ENCODE measurements at places on chromosomes 3 and 15.

- no peak for DNase-seq
Observed at GRCh38 chr3:154864947-154865346, 215.2 kb upstream of the MME start.

DNA sequence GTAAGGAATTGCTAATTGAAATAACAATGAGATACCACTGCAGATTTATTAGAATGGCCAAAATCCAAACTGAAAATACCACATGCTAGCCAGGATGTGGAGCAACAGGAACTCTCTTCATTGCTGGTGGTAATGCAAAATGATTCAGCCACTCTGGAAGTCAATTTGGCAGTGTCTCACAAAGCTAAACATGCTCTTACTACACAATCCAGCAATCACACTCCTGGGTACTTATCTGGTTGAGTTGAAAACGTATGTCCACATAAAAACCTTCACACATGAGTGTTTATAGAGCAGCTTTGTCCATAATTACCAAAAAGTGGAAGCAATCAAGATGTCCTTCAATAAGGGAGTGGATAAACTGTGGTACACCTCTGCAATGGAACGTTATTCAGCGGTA is 113.3 kb downstream of the SMAD6 start:
- DNase-seq, result no peak

DNA sequence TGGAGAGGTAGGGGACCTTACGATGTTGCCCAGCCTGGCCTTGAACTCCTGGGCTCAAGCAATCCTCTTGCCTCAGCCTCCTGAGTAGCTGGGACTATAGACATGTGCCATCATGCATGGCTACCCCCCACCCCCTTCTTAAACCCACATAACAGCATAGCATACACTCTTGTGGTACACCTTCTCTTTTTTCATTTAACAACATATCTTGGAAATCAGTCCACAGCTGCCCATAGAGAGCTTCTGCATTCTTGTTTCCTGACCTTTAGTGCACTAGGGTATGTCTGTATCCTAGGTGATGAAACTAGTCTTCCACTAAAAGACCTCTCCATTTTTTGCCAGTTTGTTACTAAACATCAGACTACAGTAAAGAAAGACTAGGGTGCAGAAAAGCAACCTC is 33.0 kb downstream of the SLC28A1 start:
- no peak for DNase-seq

DNA sequence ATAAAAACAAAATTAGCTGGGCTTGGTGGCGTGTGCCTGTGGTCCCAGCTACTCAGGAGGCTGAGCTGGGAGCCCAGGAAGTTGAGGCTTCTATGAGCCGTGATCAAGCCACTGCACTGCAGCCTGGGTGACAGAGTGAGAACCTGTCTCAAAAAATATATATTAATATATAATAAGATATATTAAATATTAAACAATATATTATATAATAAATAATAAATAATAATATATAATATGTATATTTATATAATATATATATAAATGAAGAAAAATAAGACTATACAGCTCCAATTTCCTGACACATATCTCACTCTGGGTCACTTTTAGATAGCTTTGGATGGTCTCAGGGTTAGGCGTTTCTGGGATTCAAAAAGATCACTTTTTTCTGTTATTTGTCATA is 74.2 kb upstream of the DPPA4 start:
- DNase-seq, result no peak

GRCh38 chr3:72804361-72804760 is 43.9 kb downstream of the SHQ1 start:
- DNase-seq, result no peak

DNA sequence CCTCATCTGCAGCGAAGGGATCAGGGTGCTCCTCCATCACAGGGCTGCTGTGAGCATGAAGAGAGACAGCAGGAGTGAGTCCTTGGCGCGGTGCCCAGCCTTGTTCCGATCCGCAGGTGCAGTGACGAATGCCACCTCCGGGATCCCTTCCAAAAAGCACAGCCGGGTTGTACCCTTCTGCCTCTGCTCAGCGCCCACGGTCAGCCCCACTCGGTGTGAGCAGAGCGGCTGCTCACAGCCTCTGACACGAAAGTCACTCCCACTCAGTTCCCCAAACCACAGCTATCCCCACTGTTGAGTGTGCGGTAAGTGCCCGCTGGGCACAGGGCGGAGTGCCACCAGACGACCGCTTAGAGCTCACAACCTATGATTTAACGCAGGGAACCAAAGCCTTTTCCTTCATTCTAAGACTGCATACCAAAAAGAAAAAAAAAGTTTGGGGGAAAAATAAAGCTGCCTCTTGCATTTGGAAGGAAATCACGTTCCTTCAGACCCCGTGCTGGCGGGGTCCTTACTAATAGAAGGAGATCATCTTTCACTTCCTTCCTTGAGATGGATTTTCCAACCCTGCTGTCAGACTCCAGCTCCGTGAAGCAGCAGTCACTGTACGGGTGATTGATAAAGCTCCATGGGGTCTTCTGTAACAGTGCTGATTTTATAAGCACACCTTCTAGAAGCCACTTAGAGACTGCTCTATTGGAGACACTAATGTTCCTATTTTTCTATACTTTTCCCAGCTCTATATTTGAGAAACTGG is 34.7 kb upstream of the TUBGCP5 start:
- DNase-seq, result no peak

GRCh38 chr15:60394689-60395097 is 3.1 kb downstream of the ANXA2 start:
- no peak for DNase-seq

- no peak for DNase-seq
Observed at GRCh38 chr3:140655678-140656077, 22.2 kb upstream of the TRIM42 start.

DNA sequence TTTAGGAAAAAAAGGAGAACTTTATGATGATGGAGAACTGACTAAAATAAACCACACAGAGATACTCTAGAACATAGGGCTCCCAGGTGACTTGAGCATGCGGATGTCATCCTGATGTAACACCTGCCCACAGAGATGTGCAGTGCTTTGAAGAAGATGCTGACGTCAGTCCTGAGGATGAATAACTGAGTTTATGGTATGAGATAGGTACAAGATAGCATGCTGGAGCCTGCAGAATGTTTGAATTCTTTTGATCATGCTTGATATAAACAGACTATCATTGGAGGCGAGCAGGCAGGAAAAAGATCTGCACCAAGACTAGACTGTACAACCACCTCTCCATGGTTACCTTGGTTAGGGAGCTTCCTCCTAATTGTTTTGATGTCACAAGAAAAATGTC is 12.4 kb downstream of the CCR4 start:
- DNase-seq, result no peak

GRCh38 chr3:132788301-132788671 is 66.1 kb upstream of the NPHP3 start:
- no peak for DNase-seq

DNA sequence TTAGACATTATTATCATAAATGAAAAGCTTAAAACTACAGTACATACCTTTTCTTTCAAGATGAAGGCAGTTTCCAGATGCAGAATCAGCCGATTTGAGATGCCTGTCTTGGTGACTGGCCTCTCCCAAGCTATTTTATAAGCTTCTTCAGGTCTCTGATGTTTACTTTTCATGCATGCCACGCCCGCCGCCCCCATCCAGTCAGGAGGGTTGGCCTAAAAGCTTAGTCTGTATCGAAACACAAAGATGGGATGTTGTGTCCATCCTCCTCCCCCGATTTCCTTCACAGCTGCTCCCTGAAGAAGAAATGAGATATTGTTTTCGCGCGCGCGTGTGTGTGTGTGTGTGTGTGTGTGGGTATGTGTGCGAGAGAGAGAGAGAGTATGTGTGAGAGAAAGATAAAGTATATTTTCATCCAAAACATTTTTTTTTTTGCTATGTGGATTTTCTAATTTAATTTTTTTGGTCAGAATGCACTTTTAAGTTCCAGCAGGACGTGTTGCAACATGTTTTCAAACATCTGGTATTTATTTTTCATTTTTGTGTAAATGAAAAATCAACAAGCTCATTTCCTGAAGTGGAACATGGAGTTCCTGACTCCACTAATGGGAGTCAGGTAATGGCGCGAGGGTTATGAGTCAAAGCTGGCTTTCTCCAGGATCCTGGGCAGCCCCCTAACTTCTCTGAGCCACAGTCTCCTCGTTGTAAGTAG is at the start of gene APOD:
APOD (minus strand) TSS at position 110 of the 712 bp plus-strand sequence. CDS start 4,479 bp downstream, outside the sequence.
- DNase-seq, result no peak

- DNase-seq, result no peak
Observed at GRCh38 chr15:81642451-81642990, 268.5 kb upstream of the TMC3 start.

DNA sequence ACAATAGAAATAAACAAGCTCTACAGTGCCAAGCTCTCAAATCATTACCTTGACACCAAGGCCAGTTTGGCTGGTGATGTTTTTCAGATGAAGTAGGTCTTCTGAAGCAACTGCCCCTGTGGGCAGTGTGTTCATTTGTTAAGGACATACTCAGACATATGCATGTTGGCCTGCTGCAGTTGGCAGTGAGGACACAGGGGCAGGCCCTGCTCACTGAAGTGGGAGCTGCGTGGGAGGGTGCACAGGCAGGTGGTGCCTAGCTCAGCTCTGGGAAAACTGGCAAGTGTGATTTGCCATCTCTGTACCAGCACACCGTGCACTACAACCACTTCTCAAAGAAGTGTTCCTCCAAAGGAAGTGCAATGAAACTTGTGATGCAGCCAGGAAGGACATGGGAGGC is 28.5 kb upstream of the SNRK start:
- no peak for DNase-seq

DNA sequence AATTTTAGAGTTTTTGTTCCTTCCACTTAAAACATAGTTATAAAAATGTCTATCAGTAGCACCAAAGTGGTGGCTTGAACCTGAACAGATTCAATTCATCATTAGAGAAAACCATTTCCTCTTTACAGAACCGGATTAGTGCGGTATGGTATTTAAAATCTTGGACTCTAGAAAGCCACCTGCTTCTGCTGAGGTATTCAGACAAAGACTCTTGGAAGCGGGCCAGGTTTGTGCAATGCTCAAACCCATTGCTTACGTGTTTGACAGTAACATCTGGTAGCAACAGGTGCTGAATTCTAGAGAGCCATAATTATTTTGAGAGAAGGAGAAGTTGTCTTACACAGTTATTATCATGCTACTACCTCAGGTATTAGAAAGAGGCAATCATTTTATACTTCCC is 290.5 kb downstream of the NAALADL2 start:
- peak; percentile 83 for DNase-seq

GRCh38 chr3:197597335-197597734 is 41.6 kb upstream of the BDH1 start:
- DNase-seq, result no peak

DNA sequence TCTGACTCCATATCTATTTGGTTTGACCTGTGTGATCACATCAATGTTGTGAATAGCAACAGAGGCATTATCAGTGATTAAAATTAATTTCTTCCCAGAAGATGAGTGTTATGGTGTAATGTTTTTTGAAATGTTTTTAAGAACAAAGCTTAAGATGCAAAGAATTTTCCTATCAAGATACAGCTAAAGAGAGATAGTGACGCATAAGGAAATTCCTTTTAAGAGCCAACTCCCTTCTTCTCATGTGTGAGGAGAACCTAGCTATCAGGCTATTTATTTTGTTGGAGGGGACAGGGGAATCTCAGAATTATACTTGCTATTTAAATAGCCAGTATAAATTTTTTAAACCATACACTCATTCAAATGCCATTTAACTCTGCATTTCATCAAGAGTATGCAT is 71.3 kb downstream of the COL8A1 start:
- DNase-seq, result no peak

DNA sequence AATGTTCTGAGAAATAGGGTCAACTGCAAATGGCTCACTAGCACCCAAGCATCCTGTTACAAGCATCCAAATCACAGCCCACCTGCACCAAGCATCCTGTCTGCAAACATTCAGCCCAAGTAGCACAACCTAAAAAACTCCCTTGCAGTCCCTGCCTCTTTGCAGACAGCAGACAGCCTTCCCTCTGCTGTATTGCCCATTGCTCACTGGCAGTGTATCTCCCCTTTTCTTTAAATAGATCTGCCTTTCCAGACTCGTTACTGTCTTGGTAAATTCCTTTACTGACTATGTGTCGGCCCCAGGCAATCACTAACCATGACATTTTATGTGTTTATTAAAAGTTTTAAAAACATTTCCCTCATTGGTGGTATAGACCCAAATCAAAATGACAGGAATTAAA is 155.4 kb downstream of the ADAMTSL3 start:
- no peak for DNase-seq
